Left colon (tissue), 2 donors: ENCODE measurements at places on chromosomes 13 and 19.
A peak's percentile ranks its signal among the peaks of the same experiment; 100 is the strongest.

- DNase-seq, result no peak
Measured at GRCh38 chr13:109630271-109630670, 156.1 kb downstream of the IRS2 start.

DNA sequence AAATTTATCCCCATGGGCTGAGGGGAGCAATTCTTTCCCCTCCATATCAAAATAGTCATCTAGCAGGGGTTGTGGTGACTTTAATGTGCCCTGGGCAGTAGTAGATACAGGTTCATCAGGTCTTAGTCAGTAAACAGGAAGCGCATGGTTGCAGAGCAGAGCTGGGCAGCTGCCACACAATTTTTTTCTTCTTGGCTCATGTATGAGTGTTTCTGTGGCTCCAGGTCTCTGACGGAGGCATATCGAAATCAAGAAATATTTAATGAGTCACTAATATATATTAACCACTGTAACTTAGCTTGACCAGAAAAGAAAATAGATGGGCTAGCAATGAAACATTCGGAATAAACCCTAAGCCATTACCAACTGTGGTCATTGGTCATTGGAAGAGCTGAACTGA, 68.4 kb upstream of the UBL3 start:
- DNase-seq, result no peak

GRCh38 chr13:33050161-33050560, 33.9 kb downstream of the KL start:
- DNase-seq, result no peak

GRCh38 chr19:14837391-14837790, 2.4 kb upstream of the OR7A5 start:
- no peak for DNase-seq

DNA sequence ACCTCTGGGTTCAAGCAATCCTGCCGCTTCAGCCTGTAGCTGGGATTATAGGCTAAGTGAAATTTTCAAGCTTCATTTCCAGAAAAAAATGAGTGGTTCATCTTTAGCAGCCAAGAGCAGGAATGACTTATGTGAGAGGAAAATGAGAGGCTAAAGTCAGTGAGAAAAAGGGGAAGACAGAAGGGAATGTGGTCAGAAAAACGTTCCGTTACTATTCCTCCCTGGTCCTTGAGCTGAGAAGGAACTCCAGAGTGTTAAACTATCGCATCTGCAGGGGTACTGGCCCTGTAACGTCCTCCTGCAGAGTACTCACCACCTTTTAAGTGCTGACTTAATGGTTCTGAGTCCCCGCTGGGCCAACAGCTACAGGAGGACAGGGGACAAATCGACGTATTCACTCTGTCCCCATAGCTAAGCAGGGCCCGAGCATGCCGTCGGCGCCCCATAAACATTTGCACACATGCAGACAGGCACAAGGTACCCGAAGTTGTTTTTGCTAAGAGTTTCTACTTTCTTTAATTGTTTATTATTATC, 88.1 kb downstream of the FLT1 start:
- no peak for DNase-seq

DNA sequence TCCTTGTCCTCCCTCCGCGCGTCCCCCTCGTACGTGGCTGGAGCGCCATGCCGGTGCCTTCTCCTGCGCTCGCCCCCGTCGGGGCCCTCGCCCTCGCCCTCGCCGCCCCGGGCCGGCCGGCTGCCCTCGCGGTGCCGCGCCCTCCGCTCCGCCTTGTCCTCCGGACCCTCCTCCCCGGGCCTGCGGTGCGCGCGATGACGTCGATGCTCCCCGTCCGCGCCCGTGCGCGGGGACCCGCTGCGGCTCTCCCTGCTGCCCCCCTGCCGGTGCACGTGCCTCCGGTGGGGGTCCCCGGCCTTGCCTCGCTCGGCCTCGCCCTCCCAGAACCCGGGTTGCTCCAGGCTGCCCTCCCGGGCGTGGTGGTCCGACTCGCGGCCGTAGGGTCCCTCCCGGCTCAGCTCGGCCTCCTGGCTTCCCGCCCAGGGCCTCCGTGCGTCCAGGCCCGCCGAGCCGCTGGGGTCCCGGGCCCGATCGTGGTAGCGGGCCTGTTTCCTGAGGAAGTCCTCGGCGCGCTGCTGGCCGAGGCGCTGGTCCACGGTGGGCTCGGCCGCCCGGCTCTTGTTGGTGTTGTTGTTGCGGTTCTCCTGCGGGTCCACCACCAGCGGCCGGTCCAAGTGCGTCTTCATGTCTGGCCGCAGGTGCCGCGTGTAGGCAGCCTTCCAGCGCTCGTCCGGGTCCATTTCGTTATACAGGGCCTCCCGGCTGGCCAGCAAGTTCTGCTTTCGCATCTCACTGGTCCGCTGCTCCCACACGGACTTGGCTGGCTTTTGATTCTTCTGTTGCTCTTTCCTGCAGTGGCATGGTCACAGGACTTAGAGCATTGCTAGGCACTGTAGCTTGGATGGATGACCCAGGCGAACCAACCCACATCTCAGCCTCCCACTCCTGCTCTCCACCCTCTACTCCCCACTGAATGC, 148.6 kb downstream of the IER2 start:
- DNase-seq, result no peak

- DNase-seq, result no peak
Measured at GRCh38 chr13:40231751-40232150, 434.7 kb downstream of the FOXO1 start.

DNA sequence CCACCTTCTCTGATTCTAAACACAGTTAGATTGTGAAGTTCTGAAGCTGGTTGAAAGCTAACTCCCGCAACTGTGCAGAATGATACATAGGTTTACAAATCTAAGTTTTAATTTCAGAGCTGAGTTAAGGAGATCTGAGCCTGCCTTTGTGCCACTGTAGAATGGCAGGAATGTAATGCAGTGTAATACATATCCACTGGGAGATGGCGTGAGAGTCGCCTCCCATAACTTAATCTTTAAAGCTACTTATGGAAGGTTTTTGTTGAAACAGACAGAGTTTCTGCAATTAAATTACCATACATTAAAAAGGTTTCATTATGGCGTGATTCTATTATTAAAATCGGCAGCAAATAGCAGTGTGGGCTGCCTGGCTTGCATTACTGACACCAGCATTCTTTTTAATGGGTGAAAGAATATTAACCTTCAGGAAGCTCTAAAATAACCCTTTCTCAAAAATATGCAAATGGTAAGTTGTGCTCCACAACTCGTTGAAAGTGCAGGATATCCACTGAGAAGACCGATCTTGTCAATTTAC, 257.4 kb downstream of the OLFM4 start:
- DNase-seq, result no peak

GRCh38 chr13:35475960-35476943, at the start of gene MAB21L1:
Gene MAB21L1 (minus strand): TSS chr13:35476689. CDS start chr13:35476138, 551 bp downstream.
- no peak for DNase-seq

GRCh38 chr19:6970021-6970420, 51.2 kb downstream of the MBD3L2B start:
- DNase-seq, result no peak

DNA sequence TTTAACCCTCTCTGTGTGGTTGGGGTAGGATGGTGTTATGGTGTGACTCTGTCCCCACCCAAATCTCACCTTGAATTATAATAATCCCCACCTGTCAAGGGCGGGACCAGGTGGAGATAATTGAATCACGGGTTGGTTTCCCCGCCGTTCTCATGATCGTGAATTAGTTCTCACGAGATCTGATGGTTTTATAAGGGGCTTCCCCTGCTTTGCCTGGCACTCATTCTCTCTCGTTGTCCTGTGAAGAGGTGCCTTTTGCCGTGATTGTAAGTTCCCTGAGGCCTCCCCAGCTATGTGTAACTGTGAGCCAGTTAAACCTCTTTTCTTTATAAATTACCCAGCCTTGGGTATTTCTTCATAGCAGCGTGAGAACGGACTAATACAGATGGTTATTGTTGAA, 68.8 kb downstream of the ARHGEF7 start:
- no peak for DNase-seq

DNA sequence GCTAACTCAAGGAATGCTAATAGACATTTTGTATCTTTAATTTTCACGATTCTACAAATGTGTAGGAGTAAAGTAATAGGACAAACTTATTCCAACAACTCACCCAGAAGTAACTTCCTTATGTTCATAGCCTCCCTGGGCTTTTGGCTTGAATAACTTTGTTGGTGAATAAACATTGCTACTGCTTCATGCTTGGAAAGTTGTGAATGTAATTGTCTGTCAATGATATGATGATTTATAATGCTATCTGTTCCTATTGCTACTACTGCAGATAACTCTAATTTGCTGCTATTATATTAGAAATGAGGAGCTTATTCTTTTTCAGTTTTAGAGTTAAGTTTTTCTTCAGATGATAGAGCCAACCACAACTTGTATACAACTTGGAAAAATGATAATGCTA, 307.7 kb downstream of the PCDH9 start:
- no peak for DNase-seq

GRCh38 chr13:48263196-48263595, 30.2 kb downstream of the ITM2B start:
- no peak for DNase-seq

DNA sequence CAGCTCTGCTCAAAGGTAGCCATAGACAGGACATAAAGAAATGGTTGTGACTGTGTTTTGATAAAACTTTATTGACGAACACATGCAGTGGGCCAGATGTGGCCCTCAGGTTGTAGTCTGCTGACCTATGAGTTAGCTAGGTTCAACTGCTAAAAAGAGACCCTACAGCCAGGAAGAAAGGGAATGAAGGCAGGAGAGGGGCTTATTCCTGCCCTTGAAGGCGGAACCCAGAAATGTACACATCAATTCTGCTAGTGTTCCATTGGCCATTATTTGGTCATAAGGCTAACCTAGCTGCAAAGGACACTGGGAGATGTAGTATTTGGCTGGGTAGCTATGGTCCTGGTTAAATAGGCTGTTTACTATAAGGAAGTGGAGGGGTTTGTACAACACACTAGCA, 18.0 kb downstream of the APBA3 start:
- DNase-seq, result no peak

- no peak for DNase-seq
Measured at GRCh38 chr19:42081584-42082203, 5.7 kb downstream of the ZNF574 start.

- no peak for DNase-seq
Measured at GRCh38 chr13:107091428-107091827, 523.5 kb upstream of the ARGLU1 start.

DNA sequence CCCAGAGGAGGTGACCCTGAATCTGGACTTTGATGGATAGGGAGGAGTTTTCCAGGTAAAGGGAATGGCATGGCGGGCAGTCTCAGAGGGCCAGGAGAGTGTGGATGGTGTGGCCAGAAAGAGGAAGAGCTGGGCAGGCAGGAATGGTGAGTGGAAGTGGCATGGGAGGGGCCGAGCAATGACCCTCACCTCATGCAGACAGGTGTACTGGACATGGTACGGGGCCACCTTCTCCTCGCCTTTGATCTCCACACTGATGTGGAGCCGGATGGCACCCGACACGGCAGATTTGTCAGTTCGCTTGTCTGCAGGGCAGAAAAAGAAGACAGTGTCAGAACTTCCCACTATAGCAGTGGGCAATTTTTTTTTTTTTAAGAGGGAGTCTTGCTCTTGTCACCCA, 45.5 kb downstream of the UNC13A start:
- no peak for DNase-seq

GRCh38 chr19:48740164-48740972, at the start of gene RASIP1:
Gene RASIP1 (minus strand): TSS chr19:48740610. CDS start chr19:48740282, 328 bp downstream.
- no peak for DNase-seq

GRCh38 chr19:17549085-17549740, 6.2 kb upstream of the COLGALT1 start:
- no peak for DNase-seq

DNA sequence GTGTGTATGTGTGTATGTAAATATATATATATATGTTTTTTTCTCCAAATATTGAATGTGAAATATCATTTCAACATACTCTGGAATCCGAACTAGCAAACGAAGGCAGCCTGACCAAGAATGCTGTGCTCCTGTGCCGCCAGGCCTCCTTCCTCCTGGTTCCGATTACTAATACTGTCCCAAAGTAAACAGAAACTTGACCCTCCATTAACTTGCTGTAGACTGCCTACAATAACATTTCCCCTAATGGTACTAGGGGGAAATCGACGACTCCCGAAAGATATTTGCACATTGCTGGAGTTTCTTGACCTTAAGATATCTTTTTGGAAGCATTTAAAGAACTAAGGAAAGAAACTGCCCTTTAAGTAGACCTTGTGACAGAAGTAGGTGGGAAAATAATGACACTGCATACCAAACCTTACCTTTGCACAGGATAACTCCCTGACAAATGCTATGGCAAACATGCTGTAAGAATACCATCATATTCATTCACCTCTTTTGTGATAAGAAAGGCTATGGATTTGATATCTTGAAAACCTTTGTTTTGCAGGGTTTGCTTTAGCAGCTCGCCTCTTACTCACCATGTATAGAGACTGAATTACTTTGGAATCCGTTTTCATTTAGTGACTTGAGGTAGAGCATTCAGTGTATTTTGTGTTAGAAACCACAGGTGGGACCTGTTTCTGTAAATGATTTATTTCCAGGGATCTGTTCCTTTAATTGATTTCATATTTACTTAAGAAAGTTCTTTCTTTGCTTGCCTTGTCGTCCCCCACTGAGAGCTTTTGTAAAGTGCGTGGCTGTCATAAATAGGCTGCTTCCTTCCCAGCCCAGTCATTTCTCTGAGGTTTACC, 80.1 kb downstream of the KLF5 start:
- DNase-seq, result peak; percentile 25

GRCh38 chr19:45607071-45608029, 5.3 kb upstream of the GPR4 start:
- peak; percentile 80 for DNase-seq

- peak; percentile 82 for DNase-seq
Measured at GRCh38 chr19:17765069-17765618, 13.9 kb downstream of the FCHO1 start.

DNA sequence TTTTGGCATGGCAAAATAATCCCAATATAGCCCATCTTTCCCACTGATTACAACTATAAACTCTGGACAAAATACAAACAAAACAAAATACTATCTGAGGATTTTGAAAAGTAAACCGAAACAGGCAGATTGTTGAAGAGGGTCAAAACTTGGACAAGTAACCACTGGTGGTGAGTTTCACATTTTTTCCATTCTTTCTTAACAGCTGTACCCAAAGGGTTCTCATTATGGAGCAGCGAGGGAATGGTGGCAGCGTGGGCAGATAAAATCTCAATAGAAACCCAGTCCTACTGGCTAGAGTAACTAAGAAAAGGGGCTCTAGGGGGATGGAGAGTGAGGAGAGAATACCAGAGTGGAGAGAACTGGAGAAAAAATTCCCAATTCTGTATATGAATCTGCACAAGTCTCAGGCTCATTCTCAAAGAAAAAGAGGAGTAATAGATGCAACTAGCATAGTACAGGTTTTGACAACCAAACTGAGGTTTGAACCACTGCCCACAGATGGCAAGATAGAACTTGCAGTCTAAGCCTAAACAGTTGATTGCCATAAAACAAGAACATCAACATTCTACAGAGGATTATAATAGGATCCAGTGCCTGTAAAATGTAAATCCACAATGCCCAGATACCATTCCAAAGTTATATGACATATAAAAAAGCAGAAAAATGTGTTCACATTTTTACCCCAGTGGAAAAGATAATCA, 284.5 kb downstream of the KCNRG start:
- no peak for DNase-seq

- no peak for DNase-seq
Measured at GRCh38 chr13:30440910-30441703, 18.8 kb downstream of the UBE2L5 start.

- DNase-seq, result no peak
Measured at GRCh38 chr13:45078003-45078402, 42.3 kb upstream of the GTF2F2 start.

GRCh38 chr19:13850910-13851733, 25.8 kb upstream of the NANOS3 start:
- peak; percentile 79 for DNase-seq
